ENCODE measurements at places on chromosomes 5 and 9.
A peak's percentile ranks its signal among the peaks of the same experiment; 100 is the strongest.

DNA sequence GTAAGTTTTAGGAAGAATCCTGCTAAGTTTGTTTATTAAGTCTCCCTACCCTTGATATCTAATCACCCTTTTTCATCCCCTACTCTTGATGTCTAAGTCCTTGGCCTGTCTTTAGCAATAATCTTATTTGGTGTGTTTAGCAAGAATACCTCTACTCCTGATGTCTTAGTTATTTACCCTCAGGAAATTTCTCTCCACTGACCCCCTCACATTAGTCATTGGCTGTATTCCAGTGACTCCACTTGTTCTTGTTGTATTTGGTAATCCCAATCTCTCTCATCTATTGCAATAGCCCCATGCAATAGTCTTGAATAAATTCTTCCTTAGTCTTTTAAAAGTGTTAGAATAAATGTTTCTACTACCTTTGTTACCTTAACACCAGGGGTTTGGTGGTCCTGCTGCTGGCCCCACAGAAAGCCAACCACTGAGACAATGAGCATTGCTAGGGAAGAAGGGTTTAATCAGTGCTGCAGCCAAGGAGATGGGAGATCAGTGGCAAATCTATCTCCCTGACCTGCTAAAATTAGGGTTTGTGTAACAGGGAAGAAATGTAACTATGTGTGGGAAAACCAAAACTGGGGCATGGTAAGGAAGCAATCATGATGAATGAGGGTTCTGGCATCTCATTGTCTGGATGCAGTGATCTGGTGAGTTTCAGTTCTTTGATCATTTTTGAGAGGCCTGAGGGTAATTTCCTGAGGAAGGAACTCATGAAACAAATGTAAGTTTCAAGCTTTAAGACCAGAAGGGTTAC lies 236.4 kb upstream of the DAB2 start:
- DNase-seq: peak; percentile 78

DNA sequence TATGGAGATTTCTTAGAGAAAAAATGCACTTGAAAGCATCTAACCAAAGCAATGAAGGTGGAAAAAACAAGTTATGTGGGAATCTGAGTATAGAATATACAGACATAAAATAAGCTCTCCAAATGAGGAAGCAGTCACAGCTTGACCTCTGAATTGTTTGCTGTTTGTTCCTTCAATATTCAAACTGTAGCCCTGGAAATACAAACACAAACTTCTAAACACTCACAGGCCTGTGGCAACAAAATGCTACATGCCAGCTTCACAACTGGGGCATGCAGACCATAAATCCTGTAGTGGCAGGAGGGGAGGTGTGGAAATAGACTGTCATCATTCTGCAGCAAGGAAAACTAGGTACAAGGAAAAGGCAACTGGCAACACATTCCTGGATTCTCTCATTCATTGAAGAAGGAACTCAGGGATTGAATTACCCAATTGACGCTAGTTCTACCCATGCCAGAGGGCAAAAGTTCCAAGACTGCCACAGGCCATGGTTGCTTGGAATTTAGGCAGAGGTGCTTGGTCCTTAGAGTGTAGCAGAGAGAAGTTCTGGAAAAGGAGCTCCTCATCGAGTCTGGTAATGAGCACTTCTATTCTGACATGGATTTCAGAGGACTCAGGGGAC lies 349.6 kb downstream of the PDE4D start:
- DNase-seq: peak; percentile 41

DNA sequence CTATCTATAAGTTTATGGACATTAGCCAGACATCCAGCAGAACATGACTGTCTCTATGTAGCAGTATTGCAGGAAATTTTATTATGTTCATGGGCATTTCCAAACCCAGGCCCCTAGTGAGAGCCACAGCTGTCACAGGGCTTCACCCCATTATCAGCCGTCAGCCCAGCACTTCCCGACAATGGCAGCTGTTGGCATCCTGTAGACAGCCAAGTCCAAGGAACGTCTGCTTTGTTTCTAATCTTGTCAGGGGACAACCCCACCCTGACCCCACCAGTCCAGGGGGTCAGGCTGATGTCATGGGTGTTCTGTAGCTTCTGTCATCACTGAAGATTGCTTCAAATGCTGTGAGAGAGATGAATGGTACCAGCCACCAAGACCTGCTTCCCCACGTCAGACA lies 565.3 kb upstream of the BRINP1 start:
- no peak for DNase-seq

DNA sequence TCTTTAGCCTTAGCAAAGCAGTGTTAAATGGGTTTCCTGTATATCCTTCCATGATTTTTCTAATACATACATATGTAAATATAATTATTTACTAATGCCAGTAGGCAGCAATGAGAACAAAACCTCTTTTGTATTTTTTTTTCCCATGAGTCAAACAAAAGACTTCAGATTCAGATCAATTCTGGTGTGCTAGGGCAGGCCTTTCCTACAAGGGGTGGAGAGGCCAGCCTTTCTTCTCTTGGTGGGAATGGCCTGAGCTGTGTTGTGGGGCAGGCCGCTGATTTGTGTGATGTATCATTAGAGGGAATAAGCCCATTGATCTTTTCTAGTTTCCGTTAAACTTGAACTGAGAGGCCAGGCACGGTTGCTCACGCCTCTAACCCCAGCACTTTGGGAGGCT lies 115.5 kb upstream of the DMRT1 start:
- DNase-seq: no peak

DNA sequence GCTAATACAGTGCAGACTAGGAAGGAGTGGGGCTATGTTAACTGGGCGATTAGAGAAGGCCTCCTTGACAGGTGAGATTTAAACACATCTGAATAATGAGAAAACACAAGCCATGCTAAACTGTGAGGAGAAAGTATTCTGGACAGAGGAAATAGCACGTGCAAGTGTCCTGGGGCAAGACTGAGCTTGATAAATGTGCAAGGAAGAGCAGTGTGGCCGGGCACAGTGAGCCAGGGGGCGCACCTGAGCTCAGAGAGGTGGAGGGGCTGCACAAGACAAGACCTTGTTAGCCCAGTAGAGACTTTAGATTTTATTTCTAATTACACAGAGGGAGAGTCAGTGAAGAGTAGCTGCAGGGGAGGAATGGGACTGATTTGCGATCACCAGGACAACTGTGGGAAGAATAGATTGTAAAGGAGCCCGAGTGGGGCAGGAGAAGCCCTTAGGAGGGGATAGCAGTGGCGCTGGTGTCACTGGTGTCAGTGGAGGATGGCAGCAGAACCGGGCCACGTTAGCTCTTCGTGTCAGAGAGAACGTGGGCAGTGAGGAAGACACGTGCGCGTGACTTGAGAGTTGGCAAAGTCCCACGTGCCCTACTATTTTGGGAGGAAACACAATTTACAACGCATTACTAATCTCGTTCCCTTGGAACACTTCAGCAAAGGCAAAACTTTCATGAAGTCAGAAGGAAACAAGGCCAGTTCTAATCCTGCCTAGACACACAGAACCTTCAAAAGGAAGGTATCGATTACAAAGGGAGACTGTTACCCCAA lies 17.9 kb upstream of the C5orf47 start:
- no peak for DNase-seq

All from RPMI7951 (cell line).